ENCODE measurements at places on chromosomes 11 and 22. TPM values are rescaled to one million over a fixed set of nuclear protein-coding genes. Genes with fewer than 3 reads are reported as not detected.
A peak's percentile ranks its signal among the peaks of the same experiment; 100 is the strongest.

DNA sequence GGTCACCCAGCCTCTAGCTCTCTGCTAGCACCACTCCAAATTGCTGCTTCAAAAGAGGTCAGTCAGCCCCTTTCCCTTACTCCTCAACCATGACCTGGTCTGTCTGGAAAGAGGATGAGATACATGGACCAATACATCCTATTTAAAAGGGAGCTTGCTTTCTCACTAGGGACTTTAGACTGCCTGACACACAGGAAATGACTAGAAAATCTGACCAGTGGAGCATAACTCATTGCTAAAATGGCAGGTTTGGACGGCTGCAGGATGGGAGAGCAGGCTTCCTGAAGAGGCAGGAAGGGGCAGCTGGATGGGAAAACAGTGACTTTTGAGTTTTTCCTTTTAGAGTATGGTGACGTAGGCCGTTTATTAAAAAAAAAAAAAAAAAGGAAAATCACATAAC is 25.3 kb downstream of the STIM1 start:
- DNase-seq, result no peak

DNA sequence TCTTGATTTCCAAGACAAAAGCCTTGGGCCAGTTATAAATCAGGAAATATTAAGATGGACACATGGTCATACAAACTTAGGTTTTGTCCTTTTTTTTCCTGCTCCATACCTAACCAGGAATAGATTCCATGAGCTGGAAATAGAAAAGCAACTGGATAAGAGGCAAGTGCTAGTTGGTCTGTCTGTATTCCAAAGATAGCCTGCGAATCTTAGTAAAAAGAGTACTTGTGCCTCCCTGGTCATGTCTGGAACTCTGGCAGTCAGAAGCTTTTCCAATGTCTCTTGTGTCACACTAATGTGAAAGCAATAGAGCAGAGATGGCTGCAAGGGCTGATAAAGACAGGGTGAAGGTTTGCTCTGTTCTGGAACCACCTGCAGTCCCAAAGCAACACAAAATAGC is 590.2 kb upstream of the ANO5 start:
- DNase-seq, result peak; percentile 16

GRCh38 chr11:133041181-133041580 is 491.1 kb downstream of the OPCML start:
- no peak for DNase-seq

DNA sequence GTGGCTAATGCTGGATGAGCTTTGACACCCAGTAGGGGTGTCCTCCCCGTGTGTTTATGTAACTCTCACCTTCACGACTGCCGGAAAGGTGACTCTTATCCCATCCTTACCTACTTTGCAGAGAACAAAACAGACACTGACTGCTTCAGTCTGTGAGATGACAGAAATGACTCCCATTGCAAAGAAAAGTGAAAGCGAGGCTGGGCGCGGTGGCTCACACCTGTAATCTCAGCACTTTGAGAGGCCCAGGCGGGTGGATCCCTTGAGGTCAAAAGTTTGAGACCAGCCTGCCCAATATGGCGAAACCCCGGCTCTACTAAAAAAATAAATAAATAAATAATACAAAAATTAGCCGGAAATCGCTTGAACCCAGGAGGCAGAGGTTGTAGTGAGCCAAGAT is 106.4 kb upstream of the ANO1 start:
- no peak for DNase-seq

GRCh38 chr11:70137383-70137782 is 59.3 kb downstream of the ANO1 start:
- DNase-seq, result no peak

DNA sequence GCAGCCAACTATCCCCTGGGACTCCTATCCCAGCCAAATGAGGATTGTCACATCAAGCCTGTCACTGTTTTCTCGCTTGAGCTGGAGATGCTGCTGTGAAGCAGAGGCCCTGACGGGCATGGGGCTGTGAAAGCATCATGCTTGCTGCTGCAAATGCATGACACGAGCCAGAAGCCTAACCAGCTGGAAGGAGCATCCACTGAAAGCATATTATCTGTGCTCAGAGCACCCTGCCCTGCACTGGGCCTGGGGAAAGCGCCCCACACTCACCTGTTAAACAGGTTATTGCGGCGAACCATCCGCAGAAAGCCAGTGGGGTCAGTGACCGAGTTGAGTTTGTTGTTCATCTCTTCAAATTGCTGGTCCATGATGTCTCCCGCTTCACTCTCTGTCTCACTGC is 110.9 kb upstream of the PITPNB start:
- DNase-seq, result no peak

GRCh38 chr11:17840101-17840548 is 105.5 kb downstream of the KCNC1 start:
- peak; percentile 13 for DNase-seq

DNA sequence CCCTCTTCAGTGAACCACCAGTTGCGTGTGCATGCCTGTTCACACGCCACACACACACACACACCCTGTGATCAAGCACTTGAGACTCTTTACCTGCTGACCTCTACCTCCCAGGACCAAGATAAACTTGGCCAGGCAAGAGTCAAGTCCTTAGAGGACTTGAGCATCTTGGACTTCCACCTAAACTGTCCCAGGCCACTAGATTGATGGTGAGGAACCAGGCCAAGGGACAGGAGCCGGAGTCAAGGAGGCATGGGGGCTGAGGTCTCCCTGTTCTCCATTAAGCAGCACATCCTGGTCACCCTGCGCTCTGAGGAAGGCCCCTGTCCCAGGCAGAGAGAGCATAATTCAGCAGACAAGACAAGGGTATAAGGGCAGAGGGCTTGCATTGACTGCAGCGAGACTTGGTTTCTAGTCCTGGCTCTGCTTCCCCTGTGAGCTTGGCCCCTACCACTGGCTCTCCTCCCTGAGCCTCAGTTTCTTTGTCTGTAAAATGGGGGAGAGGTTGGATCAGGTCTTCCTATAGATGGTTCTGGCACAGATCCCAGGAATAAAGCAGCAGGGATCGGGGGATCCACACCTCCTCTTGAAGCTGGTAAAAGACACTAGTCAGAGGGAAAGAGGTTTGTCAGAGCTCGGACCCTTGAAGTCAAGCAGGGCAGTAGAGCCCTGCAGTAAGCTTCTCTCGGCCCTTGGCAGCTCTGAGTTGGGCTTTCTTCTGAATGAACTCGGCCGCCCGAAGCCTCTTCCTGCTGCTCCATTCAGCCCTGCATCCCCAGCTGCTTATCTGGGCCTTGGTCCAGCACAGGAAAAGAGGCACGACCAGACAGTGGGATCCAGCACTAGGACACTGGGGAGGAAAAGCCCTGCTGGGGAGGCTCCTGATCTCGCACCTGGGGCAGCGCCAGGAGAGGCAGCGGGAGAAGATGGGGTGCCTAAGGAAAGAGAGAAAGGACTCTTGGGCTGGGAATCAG is 2.0 kb downstream of the CREB3L1 start:
- DNase-seq, result no peak

DNA sequence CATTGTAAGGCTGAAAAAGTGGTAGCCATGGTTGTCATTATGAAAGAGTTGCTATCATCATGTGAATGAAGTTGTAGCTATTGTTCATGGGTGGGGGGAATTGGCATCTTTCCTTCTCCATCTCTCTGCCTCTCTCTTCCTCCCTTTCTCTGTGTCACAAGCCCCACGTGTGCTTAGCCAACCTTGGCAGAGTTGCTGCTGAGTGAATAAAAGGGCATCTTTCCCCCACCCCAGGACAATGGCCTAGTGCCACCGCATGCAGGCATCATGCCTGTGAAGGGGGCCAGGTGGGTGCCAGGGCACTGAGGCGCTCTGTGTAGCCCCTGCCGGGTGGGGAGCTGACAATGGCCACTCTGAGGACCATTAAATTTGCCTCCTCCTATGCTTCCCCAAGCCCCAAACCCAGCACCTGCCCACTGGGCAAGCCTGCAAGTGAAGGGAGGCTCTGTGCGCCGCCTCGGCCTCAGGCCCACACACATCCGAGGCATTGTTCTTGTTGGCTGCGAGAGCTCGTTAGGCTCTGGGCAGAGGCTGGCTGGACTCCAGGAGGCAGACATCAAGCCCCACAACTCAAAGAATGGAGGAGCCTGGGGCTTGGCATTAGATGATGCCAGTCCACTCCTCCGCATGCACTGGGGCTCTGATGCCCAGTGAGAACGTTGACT is 103.9 kb downstream of the SEZ6L start:
- DNase-seq, result no peak

- DNase-seq, result no peak
Measured at GRCh38 chr22:21025266-21025665, 7.1 kb downstream of the SLC7A4 start.

DNA sequence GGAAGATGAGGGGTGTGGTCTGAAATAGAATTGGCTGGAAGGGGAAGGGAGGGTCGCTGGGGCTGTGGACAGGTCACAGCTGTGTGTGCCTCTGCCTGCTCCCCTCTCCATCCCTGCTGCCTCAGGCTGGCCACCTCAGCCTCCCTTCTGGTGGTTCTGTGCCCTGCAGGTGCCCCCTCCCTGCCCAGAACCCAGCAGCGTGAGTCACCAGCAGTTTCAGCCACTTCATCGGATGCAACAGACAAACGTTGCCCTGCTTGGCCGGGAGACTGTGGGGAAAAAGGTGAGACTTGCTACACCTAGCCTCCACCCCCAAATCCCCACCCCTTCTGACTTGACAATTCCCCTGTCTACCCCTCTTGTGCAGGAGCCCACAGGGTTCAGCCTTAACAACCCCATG is 21.8 kb upstream of the LRRC10B start:
- DNase-seq, result no peak

DNA sequence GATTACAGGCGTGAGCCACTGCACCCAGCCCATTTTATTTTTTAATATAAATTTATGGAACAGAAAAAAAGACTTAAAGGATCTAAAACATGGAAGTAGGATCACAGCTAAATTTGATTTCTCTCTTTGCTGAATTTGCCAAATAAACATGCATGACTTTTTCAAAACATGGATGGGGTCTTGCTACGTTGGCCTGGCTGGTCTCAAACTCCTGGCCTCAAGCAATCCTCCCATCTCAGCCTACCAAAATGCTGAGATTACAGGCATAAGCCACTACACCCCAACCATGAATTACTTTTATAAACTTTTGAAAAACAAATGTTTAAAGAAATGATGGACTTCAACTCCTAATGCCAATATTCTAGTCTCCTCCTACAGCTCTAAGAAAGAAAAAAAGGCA is 61.2 kb downstream of the PHF21A start:
- no peak for DNase-seq

GRCh38 chr11:71169313-71169712 is 83.1 kb downstream of the SHANK2 start:
- DNase-seq, result no peak

DNA sequence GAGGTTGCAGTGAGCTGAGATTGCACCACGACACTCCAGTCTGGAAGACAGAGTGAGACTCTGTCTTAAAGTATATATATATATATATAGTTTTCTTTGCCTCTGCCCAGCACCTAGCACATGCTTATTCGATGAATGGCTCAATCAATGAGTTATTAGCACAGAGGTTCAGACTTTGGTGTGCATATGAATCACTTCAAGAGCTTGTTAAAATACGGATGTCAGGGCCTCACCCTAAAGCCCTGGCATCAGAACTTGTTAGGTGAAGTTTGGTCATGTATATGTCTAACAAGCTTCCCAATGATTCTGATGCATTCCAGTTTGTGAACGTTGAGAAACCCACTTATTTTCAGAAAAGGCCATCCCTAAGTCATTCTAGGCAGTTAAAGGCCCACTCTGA is 21.8 kb upstream of the TMEM86A start:
- DNase-seq, result no peak

DNA sequence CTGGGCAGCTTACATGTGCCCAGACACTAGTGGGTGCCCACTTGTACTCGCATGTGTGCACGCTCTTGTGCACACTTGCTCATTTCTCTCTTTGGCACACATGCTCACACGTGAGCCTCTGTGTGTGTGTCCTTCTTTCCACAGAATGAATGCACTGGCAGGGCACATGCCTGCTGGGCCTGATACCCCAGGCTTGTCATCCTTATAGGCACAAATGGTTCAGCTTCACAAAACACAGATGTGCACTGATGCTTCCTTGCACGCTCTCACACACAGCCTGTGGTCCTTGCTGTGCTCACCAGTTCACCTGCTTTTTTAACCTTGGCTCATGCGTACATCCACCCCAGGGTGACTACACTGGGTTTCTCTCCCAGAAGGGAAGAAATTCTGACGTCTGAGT is 174.8 kb downstream of the BUD13 start:
- no peak for DNase-seq

ZNF280A gene
- total RNA-seq, result not detected

SCGB1A1 gene
- not detected for total RNA-seq

ARHGAP42 gene
- total RNA-seq, result 1.6 TPM

RAPSN gene
- 0.54 TPM for total RNA-seq

DEFB131B gene
- total RNA-seq, result not detected

PGA4 gene
- under 0.01 TPM for total RNA-seq

CD3E gene
- 0.54 TPM for total RNA-seq

Measured in hematopoietic multipotent progenitor cell (in vitro differentiated cells).